ENCODE measurements at places on chromosomes 2 and 18.

GRCh38 chr2:144158096-144158495, 361.8 kb downstream of the ZEB2 start:
- no peak for DNase-seq

GRCh38 chr2:16554060-16554583, 111.5 kb downstream of the CYRIA start:
- no peak for DNase-seq

GRCh38 chr2:109715313-109715805, 78.7 kb upstream of the RGPD5 start:
- DNase-seq = no peak

- no peak for DNase-seq
These were observed 95.9 kb downstream of the AOX1 start for GRCh38 chr2:200681697-200682096.

Measured in activated T-cell treated with anti-CD3 and anti-CD28 coated beads for 4 hours (primary cell).